ENCODE measurements at places on chromosomes 1 and 21. TPM values are rescaled to one million over a fixed set of nuclear protein-coding genes. Genes with fewer than 3 reads are reported as not detected.
A peak's percentile ranks its signal among the peaks of the same experiment; 100 is the strongest.

GRCh38 chr1:186806477-186806876, 22.3 kb upstream of the PLA2G4A start:
- ATAC-seq, result peak; percentile 32

DNA sequence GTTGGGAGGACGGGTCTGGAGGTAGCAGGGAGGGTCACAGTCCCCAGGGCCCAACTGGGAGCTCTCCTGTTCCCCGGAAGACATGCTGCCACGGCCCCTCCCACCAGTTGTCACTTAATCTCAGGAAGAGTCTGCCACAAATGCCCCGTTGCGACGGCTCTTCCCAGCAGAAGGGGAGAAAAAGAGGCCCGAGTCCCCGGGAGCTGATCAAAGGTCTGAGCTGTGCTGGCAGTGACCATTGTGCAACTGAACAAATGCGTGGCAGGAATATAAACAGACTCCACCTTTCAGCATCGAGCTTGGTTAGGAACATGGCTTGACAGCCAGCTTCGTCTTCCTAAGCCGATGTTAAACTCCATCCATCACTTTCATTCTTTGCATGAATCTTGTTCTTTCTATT, 27.8 kb upstream of the ZBTB21 start:
- ATAC-seq, result no peak

DNA sequence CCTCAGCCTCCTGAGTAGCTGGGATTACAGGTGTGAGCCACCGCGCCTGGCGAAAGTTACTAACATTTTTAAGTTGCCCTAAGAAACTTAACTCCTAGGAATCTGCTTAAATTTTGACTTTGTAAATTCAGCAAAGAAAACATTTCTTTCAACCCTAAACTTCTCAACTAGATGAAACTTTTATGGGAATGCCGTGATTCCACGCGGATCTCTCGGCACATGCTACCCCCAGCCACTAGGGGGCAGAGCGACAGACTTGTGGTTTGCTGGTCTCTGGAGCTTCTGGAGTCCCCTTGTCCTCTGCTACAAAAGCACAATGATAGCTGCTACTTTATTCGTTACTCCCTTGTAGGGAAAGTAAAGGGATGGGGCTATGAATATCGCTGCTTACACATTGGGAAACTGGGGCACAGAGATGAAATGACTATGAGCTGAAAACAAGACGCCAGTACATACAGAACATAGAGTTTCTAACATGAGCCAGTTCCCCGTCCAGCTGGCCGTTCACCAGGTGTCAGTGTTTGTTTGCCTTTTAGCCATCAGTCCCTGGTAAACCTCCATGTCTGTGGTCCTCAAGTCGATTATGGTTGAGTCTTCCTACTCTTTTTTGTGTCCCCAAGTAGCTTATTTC, 114.7 kb downstream of the PBX1 start:
- no peak for ATAC-seq

- ATAC-seq, result no peak
Observed at GRCh38 chr1:64967381-64967780, 1.0 kb upstream of the JAK1 start.

GRCh38 chr1:197967066-197967465, 49.9 kb downstream of the LHX9 start:
- ATAC-seq, result no peak

GRCh38 chr1:201456499-201457309, 12.3 kb downstream of the PHLDA3 start:
- ATAC-seq, result peak; percentile 51

DNA sequence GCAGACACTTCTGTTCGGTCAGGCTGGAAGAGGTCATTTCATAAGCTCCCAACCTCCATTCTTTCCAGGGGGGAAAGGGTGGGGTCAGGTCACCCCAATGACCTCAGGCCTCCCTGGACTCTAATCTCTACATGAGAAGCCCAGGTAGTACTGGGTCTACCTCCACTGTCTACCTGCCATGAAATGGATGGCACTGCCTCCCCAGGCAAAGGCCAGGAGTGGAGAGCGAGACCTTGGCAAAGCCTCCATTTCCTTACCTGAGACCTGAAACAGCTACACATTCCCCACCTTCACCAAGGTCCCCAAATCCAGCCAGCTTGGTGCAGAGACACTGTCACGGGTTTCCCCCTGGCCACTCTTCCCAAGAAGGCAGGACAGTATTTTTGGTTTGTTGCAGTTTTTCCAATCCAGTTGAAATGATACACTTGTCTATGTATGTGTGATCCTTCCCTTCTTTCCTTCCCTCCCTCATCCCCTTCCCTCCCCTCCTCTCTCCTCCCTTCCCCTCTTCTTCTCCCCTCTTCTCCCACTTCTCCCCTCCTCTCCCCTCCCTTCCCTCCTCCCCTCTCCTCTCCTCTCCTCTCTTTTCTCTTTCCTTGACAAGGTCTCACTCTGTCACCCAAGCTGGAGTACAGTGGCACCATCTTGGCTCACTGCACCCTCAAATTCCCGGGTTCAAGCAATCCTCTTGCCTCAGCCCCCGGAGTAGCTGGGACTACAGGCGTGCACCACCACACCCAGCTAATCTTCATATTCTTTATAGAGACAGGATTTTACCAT, 16.1 kb downstream of the BTG2 start:
- ATAC-seq, result no peak

DNA sequence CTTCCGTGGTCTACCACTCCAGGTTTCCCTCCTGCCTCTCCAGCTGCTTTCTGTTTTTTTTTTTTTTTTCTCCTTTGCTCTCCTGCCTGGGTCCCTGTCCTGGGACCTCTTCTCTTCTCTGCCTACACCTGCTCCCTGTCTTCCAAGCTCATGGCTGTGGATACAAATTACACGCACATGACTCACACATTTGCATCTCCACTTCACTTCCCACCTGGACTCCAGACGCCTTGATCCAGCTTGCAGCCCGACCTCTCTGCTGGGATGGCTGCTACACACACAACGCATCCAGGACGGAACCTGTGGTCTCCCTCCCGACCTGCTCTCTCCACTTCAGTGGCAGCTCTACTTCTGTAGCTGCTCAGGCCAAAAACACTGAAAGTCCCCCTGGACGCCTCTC, 44.4 kb upstream of the B3GALT5 start:
- ATAC-seq, result peak; percentile 56

GRCh38 chr1:185207980-185208602, 51.1 kb downstream of the SWT1 start:
- ATAC-seq, result no peak

- ATAC-seq, result no peak
Observed at GRCh38 chr1:81453971-81454370, 346.8 kb upstream of the ADGRL2 start.

DNA sequence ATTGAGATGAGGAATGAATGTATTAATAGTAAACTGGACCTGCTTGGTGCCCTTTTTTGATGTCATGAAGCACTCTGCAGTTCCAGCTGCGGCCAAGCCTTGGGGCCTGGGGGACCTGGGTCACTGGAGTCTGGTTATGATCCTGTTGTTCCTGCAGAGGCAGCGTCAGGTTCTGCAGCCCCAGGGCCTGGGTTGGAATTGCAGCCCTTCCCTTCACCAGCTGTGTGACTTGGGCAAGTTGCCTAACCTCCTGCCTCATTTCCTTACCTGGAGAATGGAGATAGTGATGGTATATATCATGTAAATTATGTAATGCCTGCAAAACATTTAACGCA, 9.1 kb upstream of the ATP5PO start:
- ATAC-seq, result peak; percentile 45

- ATAC-seq, result no peak
Observed at GRCh38 chr1:70288166-70288565, 66.4 kb downstream of the ANKRD13C start.

GRCh38 chr21:17575076-17575475, 37.6 kb downstream of the BTG3 start:
- ATAC-seq, result no peak

DNA sequence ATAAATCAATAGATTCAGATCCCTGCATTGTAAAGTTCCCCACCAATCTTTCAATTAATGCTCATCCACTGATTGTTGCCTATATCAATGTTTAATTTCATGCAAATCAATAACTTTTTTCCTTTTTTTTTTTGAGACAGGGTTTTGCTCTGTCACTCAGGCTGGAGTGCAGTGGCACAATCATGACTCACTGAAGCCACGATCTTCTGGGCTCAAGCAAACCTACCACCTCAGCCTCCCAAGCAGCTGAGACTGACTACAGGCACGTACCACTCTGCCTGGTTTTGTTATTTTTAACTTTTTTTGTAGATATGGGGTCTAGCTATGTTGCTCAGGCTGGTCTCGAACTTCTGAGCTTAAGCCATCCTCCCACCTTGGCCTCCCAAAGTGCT, 25.7 kb downstream of the DIO1 start:
- ATAC-seq, result no peak

DNA sequence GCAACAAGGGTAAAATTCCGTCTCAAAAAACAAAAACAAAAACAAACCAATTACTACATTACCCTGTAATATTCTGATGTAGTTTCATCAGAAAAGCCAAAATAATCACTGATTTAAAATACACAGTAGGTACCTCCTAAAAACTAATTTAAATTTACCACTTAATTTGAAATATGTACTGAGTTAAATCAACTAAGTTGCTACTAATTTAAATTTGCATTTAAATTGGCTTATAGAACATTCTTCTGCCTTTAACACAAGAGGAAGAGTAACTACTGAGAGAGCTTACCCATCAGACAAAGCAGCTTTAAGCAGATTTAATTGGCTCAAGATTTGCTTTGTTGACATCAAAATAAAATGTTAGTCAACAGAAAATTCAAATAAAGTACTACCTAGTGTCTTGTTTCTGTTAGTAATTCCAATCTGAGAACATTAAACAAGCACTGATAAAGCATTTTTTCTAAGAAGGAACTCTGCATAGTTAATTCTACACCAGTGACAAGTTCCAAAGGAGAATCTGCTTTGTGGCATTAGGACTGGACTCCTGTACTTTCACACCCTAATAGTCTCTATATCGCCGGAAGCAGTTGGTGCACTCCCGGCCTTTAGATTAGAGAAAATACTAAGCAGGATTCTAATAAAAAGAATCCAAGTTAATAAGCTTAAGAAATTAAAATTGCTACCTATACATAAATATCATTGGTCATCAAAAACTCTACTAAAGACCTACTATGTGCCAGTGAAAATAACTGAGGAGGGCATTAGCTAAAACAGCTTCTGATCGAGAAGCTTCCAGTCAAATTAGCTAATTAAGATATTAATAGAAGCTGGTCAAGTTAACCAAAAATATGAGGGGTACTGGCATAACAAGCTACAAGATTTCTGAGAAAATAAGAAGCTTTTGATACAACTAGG, 8.4 kb downstream of the LUZP1 start:
- ATAC-seq, result no peak

GRCh38 chr1:29812408-29813135, 576.2 kb downstream of the PTPRU start:
- ATAC-seq, result no peak

GRCh38 chr1:63929106-63929478, 155.3 kb downstream of the ROR1 start:
- no peak for ATAC-seq

GRCh38 chr1:226738421-226738994, 574 bp downstream of the ITPKB start:
- peak; percentile 44 for ATAC-seq

DNA sequence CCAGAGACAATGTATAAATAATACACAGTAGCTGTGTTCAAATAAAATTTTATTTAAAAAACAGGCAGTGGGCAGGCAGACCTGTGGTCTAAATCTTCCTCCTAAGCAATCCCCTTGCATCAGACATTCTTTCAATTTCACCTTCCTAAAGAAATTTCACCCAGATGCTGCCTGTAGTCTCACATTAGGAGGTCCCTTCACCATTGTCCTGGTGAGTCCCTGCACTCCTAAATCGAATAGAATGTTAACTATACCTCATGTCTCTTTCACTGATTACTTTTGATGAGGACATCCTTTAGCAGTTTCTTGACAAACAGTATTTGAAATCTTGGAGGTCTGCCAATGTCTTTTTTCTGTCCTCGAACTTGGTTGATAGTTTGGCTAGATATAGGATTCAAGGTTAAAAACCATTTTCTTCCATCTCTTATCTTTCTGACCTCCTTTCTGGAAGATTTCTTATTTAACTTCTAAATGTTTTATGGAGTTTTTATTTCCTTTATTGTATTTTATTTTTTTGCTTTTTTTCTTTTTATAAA, 77.5 kb downstream of the LPGAT1 start:
- no peak for ATAC-seq

GRCh38 chr1:69569576-69570328, 2.0 kb downstream of the LRRC7 start:
- ATAC-seq, result peak; percentile 3

- ATAC-seq, result no peak
Observed at GRCh38 chr1:183140633-183141032, 45.4 kb upstream of the LAMC2 start.

DNA sequence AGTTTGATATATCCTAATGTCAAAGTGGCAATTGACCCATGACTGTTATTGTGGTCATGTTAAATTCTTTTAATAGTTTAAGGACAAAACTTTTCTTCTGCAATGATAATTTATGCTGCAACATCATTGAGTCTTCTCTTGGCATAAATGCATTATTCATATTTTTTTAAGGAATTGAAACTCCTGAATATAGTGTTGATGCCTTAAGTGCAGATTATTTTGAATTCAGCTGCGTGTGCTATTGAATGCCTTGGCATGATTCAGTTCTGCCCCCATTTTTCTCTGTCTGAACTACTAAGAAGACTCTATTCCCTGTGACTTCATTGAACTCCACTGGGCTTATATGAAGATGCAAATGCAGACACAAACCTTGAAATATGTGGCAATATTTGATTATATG, 22.6 kb upstream of the NOS1AP start:
- ATAC-seq, result no peak

GRCh38 chr1:165773324-165773965, 4.8 kb upstream of the TMCO1 start:
- ATAC-seq, result no peak

DNA sequence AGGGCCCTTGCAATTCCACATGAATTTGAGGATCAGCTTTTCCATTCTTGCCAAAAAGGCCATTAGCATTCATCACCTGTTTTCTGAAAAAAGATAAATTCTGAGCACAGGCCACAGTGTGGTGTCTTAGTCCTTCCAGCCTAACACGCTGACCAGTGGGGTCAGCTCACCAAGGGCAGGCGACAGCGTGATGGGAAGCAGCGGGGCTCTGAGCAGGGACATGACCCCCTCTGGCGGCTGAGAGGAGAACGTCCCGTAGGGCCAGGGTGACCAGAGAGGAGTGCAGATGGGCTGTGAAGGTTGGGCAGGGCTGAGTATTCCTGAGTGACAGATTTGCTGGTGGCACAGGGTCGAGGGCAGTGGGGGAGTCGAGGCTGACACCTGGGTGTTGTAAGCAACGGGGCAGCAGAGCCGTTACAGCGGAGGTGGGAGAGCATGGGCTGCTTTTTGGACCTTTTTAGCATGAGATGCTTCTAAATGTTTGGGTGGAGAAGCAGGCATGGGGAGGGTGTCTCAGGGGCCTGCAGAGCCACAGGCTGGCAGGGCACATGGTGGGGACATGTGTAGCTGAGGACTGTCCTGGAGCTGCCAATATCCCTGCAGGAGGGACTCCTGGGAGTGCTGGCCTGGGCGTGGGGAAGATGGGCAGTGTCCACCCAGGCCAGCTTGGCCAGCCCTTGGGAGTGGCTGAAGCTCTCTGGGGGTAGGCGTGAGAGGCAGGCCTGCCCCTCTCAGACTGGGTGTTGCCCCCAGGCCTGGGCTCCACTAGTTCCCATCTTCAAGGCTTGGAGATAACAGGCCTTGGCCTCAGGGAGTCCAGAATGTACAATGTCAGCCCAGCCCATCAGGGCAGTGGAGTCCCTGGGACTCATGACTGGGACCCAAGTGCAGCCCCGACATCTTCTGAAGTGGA, 8.6 kb upstream of the CALML6 start:
- ATAC-seq, result peak; percentile 68

The VSIG8 gene
- not detected for total RNA-seq

The LRRN2 gene
- 24.4 TPM for total RNA-seq

The UTP25 gene
- 9.2 TPM for total RNA-seq

The USH2A gene
- 0.45 TPM for total RNA-seq

The MYBPH gene
- 0.11 TPM for total RNA-seq

The KRTAP20-2 gene
- not detected for total RNA-seq

The CD1B gene
- not detected for total RNA-seq

The BNIPL gene
- total RNA-seq, result 0.31 TPM

The OR14K1 gene
- not detected for total RNA-seq

Data from motor neuron (in vitro differentiated cells).